Nephron progenitor cell (in vitro differentiated cells): ENCODE measurements at places on chromosomes 2 and 18.

DNA sequence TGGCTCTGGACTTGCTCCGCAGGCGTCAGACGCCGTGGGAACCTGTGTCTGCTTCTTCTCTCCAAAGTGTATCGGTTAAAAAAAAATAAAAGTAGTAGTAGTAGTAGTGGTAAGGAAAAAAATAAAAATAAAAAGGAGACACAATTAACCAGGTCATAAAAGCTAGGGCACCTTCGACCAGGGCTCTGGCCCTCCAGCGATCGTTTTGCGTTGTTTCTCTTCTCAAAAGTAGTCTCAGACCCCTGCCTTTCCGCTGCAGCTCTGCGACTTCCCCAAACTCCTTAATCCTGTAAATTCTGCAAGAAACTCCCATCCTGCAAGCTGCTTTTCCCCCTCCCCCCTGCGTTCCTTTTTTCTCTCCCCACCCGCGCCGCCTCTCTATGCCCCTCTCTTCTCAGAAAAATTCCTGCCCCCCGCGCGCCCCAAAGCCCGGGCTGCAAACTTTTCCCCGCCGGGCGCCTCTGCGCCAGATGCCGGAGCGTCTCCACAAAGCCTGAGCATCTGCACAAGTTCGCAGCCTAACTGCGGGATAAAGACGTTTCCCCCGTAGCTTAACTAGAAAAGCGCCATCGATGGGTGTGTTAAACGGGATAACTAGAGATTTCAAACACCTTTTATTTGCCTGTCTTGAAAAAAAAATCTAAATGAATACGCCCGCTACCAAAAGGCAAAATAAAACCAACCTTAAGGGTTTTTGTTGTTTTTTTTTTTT is 1.8 kb upstream of the SALL3 start:
- peak; percentile 51 for DNase-seq

GRCh38 chr2:102335871-102336366 is 19.7 kb upstream of the IL18R1 start:
- DNase-seq, result no peak

DNA sequence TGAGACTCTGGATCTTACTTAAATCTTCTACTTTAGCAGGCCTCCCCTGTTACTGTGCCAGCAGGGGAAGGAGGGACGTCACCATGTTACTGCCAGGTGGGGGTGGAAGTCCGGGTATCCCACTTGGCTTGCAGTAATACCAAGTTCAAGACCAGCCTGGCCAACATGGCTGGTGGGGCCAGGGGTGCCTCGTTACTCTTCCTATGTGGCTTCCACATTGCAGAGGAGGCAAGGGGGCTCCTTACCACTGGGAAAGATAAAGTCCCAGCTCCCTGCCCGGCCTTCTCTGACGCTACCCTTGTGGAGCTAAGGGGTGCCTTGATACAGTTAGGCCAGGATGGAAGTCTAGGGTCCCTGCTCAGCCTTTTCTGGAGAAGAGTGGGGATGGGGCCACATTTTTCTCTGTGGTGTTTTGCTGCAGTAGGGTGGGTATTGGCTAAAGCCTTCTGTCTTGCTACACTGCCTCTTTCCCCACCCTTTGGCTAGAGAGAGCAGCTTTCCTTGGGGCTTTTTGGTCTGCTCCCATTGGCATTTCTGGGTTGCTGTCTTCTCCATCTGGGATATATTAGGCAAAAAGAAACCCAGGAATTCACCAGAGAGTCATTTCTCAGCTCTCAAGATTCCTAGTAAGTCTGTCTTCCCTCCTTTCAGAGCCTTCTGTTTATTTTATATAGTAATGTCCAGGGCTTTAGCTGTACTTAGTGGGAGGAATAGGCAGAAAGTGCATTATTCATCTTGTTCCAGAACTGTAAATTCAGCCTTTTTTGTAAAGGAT is 21.9 kb downstream of the ELMOD3 start:
- no peak for DNase-seq

GRCh38 chr2:127072970-127073369 is 34.0 kb downstream of the BIN1 start:
- DNase-seq, result no peak

- no peak for DNase-seq
Measured at GRCh38 chr2:58089081-58089480, 42.5 kb downstream of the VRK2 start.

GRCh38 chr2:39719317-39719716 is 53.6 kb downstream of the TMEM178A start:
- DNase-seq, result no peak
